ENCODE measurements at places on chromosomes 11 and 22.

- no peak for ATAC-seq
Observed at GRCh38 chr11:24615451-24616160, 118.8 kb downstream of the LUZP2 start.

DNA sequence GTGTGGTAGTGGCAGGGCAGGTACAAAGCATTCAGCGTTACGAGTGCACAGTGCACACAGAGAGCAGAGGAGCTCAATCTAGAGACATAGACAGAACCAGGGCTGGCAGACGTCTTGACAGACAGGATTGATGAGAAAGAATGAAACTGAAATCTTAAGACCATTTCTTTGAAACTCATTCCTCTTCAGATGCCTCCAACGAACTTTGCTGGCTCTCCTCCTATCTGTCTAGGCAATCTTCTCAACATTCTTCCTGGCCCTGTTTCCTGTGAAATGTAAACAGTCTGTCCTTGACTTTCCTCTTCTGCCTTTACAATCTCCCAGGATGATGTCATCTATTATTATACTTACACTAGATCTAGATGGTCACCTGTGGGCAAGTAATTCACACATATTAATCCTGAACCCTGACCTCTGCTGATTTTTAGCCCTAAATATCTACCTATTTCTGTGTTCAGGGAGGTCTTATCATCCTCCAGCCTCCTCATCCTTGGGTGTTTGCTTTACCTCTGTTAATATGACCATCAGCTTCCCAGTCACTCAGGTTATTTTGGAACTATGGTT is 119.5 kb downstream of the ENTHD1 start:
- peak; percentile 97 for ATAC-seq

DNA sequence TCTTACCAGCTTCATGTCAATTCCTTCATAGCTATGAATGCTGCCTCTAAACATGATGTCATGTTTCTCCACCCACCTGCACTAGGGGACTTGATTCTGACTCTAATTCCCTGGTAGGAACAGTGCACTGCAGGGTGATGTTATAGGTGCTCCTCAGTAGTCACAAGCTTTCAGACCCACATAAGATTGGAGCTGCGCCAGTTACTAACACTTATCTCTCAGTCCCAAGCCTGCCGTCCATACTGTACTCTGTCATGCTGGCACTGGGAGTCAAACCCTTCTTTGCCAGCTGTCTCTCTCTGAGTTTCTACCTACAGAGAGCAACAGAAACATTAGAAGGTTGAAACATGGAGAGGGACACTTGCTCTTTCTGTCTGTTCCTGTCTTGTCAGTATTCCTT is 5.5 kb downstream of the OR56A1 start:
- ATAC-seq = no peak

- ATAC-seq = no peak
Observed at GRCh38 chr11:18001191-18001590, 11.7 kb downstream of the SERGEF start.

DNA sequence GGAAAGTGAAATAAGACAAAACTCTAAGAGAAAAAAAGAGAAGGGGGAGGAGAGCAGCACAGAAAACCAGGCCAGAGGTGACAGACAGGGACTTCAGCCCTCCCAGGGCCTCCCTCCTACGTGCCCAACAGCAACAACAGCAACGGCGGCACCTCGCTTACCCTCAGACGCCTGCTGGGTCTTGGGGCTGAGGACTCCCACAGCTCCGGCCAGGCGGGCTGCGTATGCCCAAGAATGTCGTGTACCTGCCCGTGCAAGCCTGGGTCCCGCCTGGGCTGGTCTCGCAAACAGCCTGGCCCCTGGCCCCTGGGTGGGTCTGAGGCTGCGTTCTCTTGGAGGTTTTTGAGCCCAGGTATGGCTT is 30.5 kb downstream of the ARAP1 start:
- ATAC-seq = peak; percentile 18

DNA sequence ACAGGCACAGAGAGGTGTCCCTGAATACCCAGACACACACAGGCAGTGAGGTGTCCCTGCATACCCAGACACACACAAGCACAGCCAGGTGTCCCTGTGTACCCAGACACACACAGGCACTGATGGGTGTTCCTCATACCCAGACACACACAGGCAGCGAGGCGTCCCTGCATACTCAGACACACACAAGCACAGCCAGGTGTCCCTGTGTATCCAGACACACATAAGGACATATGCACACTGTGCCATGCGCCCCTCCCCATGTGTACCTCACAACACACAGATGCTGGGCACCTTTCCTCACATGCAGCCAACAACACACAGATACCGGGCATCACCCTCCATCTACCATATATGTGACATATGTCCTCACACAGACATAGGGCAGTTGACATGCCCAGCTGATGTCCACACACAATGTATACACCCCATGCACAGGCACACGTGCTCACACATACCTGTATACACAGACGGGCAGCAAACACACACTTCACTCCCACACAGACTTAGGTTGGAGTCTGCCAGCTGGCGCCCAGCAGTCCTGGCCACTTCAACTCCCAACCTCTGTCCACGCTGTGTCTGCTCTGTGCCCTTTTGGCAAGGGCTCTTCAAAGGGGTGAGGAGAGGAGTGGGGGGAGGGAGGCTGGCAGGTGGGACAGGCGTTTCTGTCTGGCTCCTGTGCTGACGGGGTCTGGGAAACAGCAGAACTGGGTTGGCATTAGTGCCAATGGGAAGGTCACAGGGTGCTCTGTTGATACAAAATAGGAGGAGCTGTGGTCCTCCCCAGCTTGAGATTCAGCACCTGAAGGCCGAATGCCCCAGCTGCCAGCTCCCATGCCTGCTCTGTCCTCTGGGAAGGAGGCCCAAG is 69.4 kb upstream of the ALX4 start:
- ATAC-seq = no peak

DNA sequence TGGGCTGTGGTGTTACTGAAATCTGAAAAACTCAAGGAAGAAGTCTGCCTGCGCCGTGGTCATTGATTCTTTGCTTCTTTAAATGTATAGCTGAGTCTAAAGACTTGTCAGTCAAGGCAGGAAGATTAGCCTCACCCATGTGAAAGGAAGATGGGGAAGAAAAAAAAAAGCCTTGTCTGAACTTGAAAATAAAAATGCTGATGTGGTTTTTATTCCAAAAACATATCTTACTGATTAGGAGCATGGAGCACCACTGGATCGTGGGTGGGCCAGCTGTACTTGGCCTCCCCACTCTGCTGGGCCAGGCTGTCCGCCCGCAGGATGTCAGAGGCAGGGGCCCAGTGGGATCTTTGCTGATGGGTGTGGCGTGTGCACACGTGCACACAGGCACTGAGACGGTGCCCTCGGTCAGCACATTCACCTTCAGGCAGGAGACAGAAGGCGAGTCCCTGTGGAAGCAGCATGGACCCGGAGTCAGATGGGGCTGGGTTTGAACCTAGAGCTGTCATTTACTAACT is 111.9 kb downstream of the WNT7B start:
- ATAC-seq = no peak

DNA sequence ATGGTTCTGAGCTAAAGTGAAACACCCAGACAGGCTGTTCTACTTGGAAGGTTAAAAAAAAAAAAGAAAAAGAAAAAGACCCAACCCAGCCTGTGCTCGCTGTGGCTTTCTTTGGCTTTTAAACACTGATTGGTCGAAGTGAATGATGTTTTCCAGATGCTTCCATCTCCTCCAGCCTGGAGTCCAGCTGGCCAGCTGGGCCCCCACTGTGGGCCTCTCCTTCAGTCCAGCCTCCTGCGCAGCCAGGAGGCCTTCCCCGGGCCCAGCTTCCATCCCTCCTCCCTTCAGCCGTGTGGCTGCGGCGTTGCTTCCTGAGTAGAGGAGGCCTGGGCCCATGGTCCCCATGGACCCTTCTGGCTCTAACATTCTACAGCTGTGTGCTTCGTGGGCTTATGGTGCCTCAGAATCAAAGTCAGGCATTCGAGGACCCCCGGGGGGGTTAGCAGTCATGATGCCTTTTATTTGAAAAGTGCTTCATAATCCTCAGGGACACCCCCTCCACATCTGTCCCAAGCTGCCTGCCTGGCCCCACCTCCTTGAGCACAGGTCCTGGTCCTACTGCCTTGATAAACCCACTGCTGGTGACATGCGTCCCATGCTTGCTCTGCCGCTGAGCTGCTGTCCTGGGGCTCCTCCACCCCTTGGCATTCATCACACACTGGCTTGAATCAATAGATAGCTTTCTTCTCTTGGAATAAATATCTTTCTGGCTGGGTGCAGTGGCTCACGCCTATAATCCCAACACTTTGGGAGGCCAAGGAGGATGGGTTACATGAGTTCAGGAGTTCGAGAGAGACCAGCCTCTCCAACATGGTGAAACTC is 42.2 kb upstream of the FBLN1 start:
- no peak for ATAC-seq

DNA sequence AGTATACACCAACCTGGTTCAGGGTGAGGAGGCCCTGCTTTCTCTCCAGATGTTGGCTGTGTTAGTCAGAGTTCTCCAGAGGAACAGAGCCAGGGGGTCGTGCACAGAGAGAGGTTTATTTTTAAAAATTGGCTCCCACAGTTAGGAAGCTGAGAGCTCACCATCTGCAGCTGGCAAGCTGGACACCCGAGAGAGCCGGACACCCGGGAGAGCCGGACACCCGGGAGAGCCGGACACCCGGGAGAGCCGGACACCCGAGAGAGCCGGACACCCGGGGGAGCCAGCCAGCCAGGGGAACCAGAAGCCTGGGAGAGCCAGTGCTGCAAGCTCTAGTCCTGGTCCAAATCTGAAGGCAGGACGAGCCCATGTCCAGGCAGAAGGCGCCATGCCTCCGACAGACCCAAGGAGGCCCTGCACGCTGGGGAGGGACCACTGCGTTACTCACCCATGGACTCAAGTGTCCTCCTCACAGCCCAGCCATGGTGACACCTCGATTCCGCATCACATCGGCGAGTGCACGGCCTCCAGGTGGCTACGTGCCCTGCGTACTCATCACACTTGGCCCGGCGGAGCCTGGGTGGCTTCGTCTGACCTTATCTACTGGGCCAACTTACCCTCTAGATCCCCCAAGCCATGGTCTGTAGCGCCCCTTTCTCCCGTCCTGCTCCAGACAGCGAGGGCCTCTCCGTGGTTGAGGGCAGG is 99.0 kb downstream of the BRD1 start:
- ATAC-seq = no peak

DNA sequence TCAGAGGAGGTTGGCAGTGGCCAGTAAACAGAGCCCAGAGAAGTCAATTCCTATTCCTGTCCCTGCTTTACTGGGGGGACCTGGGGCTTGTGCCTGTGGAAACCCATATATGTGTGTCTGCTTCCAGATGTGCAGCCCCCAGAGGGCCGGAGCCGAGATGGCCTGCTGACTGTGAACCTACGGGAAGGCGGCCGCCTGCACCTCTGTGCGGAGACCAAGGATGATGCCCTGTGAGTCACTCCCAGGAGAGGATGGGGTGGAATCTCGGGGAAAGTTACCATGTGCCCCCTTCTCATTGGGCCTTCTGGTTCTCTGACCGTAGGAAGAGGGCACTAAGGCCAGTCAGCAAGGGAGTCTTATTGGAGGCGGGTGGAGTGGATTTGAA is 5.3 kb downstream of the PLEKHB1 start:
- ATAC-seq = no peak

GRCh38 chr11:78140392-78141077 is 1.1 kb upstream of the ALG8 start:
- no peak for ATAC-seq

GRCh38 chr11:34999453-34999852 is 83.0 kb downstream of the PDHX start:
- peak; percentile 41 for ATAC-seq

- ATAC-seq = no peak
Observed at GRCh38 chr11:76119032-76119431, 87.3 kb downstream of the WNT11 start.

GRCh38 chr22:37545703-37546436 is 14.4 kb upstream of the CDC42EP1 start:
- no peak for ATAC-seq

- no peak for ATAC-seq
Observed at GRCh38 chr11:112002491-112003216, 22.6 kb upstream of the DLAT start.

- ATAC-seq = peak; percentile 87
Observed at GRCh38 chr22:48098243-48098920, 1335.9 kb downstream of the TBC1D22A start.

DNA sequence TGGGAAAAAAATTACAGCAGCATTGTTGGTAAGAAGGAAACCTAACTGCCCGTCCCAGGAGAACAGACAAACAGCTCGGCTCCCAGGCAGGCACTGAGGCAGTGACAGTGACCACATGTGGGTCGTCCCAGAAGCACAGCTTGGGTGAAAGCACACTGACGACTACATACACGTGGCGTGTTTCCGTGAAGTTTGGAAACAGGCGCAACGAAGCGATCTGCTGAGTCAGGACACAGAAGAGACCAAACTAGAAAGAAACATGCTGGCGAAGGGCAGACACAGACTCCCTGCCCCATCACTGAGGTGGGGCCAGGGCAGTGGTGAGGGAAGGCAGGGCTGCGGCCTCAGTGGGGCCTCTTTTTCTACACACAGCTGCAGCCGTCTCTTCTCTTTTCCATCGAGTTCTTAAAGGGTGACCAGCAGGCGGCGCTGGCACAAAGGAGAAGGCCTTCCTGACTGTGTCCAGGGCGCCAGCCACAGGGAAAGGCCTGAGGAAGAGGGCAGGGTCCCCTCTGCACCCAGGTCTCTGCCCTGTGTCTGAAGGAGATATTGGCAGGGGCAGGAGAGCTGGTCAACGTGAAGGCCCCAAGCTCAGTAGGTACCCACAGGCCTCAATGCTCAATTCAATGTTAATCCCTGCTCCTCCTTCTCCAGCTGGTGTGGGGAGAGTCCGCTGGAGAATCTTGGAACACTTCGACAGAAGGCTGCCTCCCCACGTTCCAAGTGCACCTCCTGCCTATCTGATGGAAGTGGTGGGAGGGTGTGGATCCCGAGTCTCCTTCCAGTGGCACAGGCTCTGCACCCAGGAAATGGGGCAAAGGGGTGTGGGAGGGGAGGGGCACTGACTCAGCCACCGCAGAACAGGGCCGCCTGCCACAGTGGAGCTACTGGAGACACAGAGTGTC is 19.9 kb downstream of the CARS1 start:
- peak; percentile 70 for ATAC-seq

- ATAC-seq = no peak
Observed at GRCh38 chr11:74265256-74265655, 46.2 kb downstream of the P4HA3 start.

Measured in activated CD4-positive, CD25-positive, alpha-beta regulatory T cell treated with anti-CD3 and anti-CD28 coated beads, Interleukin-2, amount 50 U/mL, for 24 hours (primary cell).